ENCODE measurements at places on chromosomes 4 and X.

DNA sequence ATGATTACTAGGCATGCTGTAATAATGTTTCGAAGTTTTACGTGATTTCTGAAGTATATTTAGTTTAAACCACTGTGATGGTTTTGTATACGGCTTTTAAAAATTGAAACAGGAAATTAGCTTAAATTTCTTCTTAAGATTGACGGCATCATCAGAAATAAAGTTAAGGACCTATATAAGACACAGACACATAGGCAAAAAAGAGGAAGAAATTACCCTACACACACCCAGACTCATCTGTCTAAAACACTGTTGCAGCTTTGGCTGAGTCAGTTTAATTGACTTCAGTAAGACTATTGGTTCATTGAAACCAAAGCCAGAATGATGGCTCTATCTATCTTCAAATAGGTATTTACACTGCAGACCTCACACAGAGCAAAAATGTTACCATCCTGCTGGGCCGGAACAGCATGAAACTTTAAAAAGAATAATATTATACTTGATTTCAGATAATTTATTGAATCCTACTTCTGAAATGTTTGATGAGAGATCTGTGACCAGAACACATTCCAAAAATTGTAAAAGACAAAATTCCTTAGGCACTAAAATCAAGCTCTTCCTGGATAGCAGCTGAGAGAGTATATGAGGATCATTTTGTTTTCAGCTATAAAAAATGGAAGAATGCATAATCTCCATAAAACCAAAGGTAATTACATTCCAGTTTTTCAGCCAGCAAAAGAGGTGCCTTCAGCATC, 4.5 kb downstream of the HHIP start:
- no peak for DNase-seq

DNA sequence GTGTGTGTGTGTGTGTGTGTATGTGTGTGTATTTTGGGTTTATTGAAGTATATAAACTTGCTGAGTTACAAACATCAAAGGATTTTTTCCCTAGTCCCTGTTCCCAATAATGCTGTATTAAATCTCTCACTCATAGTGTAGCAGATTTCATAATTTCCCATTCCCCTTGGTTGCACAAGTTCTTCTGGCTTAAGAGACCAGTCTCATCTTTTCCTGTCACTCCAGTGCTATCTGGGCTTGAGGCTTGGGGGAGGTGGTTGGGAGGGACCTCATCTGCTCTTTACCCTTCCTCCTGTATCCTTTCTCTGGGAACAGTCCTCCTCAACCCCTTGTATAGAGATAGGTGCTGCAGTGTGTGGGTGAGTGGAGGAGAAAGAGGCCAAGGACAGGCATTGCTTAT, 285.4 kb upstream of the BOD1L1 start:
- no peak for DNase-seq

DNA sequence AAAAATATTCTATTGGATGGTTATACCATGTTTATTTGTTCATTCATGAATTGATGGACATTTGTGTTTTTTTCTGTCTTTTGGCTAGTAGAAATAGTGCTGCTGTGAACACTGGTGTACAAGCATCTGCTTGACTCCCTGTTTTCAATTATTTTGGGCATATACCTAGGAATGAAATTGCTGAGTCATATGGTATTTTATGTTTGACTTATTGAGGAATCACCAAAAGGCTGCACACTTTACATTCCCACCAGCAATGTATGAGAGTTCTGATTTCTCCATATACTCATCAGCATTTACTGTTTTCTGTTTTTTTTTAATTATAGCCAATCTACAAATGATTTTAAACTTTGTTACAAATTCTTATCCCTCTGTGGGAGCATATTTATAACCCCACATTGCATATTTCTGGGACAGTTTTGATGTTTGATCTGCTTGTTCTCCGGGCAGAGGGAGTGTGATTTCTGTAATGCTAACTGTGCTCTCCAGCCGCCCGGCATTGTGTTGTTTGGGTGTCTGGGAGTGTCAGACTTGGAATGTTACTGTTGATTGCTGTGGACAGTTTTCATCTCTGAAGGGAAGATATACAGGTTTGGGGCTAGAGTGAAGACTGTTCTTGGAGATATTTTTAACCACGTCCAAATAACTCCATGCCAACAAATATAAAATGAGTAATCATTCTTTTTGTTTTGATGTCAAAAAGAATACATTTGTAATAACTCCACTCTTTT, 60.5 kb upstream of the PGRMC2 start:
- DNase-seq: no peak

- DNase-seq: no peak
Observed at GRCh38 chr4:35491093-35491492, 753.2 kb downstream of the ARAP2 start.

GRCh38 chr4:128819082-128819742, 9.7 kb downstream of the JADE1 start:
- no peak for DNase-seq

DNA sequence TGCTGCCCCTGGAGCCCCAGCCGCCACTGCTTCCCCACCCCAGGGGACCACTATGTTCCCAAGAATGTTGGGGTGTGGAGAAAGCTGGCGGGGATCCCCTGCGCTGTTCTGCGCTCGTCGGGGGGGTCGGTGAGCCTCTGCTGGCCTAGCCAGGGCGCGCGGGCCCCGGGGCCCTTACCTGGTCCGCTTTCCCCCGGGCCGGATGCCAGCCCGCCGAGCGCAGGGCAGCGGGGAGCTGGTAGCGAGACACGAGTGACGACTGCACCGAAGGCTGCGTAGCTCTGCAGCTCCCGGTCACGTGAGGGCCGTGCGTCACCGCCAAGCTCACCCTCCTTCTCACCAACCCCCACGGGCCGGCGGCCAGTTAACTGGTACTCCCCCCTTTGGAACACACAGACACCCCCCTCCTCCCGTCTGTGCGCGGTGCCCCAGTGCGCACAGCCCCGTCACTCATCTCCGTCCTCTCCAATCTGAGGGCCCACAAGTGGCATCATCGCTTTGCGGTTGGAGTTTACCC, at the start of gene BEX1:
Gene BEX1, minus strand, starts transcription at position 254 of the 517 bp plus-strand sequence. CDS start 897 bp downstream, outside the sequence.
- DNase-seq: no peak

DNA sequence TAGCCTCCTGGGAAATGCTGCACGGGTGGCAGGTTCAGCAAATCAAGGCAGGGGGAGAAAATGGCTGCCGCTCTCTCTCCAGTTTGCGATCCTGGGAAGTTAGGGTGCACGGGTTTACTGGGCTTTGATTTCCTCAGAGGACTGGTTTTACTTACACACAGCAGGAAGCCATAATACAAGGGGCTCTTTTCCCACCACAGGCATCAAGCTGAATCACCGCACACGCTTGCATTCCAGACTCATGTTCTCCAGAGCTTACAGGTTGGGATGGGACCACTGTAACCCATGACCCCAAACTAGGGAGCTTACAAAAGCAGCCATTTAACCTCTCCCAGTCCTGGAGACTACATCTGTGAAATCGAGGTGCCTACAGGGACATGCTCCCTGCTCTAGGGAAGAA, 159.8 kb downstream of the DHRSX start:
- DNase-seq: no peak

DNA sequence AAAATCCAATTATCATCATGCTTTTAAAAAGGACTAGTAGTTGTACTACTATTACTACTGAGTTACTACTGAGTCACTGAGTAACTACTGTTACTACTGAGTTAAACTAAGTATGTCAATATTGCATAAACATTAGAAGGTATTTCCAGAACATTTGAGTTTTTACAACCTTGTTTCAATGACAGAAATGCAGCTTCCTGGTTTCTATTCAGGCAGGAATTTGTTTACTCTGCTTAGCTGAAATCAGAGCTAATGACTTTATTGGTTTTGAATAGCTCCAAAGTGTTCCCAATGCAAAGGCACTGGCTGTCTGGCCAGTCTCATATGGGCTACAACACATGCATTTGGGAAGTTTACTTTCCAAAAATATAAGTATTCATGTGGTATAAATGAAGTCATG, 12.0 kb downstream of the RPS6KA6 start:
- DNase-seq: no peak

- no peak for DNase-seq
Observed at GRCh38 chr4:86450861-86451260, 91.0 kb upstream of the MAPK10 start.

DNA sequence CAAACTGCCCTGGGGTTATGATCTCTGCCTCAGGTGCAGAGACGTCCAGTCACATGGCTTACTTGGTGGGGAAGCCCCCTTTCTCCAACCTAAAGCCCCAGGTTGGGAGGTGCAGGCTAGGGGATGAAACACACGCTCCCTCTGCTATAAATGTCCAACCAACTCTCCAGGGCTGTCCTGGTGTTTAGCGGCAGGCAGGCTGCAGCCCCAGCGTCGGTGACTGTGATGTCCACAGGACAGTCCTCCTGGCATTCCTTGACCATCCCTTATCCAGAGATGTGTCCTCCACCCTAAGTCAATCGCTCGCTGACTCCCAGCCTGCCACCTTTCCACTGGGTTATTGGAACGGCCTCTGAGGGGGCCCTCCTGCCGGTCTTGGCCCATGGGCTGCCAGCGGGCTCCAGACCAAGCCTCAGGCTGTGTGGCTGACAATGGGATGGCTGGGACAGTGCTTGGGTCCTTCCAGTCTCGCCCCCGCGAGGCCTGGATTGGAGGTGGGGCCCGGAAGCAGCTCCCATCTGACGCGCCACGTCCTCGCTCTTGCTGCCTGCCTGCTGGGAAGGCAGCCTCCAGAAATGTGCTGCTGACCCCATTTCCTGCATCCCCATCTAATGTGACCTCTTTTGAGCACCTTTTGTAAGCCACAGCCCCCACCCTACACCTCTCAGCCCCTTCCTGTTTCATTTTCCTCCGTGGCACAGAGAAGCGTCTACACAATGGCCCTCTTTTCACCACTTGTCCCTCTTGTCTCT, 60.8 kb upstream of the ADRA2C start:
- no peak for DNase-seq

DNA sequence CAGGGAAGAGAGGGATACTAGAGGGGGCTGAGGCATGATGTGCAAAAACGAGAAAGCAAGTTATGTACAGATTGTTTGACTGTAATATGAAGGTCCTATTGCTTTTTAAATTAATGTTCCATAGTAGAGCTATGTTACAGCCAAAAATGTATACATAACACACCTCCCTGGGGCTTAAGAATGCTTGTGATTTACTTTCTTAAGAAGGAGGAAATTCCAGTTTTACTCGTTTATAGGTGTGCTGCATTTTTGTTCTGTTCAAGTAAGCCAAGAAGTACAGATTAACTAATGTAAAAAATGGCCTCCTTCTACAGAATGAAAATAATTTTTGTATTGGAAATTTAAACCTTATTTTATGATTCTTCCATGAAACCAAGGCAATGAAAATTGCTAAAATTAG, 614.4 kb upstream of the NR3C2 start:
- no peak for DNase-seq

- no peak for DNase-seq
Observed at GRCh38 chr4:113008716-113009115, 40.7 kb upstream of the ANK2 start.

DNA sequence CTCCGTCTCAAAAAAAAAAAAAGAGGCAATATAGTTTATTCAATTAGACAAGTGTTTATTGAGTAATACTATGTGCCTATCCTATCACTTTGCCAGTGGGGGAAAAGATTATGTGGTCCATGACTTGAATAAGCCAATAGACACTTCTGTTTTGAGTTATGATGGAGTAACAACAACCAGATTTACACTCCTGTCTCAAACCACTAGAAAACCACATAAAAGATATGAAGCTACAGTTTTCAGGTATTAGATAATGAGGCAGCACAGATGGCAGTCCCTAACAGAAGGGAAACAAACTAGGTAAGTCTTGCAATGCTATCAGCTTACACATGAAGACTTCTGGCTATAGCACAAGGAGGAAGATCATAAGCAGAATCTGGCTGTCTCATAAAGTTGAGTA, 22.5 kb downstream of the NFXL1 start:
- no peak for DNase-seq

- no peak for DNase-seq
Observed at GRCh38 chr4:136737066-136737465, 795.2 kb downstream of the PCDH18 start.

DNA sequence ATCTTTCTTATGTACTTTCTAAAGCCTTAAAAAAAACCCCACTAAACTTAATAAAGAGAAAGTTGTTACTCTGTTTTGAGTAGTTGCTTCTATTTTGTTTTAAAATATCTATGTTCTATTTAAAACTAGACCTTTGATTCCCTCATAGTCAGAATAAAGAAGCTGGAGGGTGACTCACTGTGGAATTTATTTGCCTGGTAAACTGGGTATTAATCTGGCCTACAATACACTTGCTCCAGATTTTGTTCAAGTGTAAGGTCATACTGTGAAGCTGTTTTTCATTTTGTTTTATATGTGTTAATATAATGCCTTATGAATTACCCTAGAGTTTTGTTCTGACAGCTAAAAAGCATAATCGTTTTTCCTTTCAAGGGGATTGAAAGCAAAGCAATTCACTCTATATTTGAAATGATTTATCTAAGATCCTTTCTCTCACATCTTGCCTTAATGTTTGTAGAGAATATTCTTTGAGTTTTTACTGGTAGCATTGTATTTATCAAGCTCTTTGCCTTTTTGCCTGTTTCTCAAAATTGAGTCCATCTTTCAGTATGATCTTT, 277.4 kb upstream of the PITX2 start:
- DNase-seq: no peak

- DNase-seq: no peak
Observed at GRCh38 chr4:97235521-97235920, 907.8 kb downstream of the STPG2 start.
